PC-9 (cell line): ENCODE measurements at places on chromosomes 13 and 19.

- no peak for DNase-seq
Measured at GRCh38 chr13:45951724-45952123, 100.2 kb upstream of the SIAH3 start.

GRCh38 chr13:99074693-99075092 lies 96.8 kb upstream of the DOCK9 start:
- no peak for DNase-seq

GRCh38 chr13:41313117-41313516 lies 2.0 kb downstream of the NAA16 start:
- DNase-seq = no peak

DNA sequence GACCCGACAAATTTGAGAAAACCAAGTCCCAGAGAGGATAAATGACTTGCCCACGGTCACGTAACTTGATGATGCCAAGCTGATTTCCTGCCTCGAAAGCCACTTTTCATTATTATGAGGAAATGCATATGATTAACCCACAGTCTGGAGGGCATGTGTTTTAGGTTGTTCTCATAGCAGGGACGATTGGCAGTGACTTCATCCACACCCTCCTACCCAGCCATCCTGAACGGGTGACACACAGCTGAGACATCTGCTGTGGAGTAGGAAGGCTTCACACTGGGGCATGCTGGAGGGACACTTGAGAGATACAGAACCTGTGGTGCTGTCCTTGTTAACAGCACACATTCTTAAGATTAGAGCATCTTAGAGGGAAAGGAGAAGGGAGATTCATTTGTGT lies 65.4 kb upstream of the WDFY2 start:
- no peak for DNase-seq

GRCh38 chr19:710767-711166 lies 2.0 kb downstream of the PALM start:
- no peak for DNase-seq

DNA sequence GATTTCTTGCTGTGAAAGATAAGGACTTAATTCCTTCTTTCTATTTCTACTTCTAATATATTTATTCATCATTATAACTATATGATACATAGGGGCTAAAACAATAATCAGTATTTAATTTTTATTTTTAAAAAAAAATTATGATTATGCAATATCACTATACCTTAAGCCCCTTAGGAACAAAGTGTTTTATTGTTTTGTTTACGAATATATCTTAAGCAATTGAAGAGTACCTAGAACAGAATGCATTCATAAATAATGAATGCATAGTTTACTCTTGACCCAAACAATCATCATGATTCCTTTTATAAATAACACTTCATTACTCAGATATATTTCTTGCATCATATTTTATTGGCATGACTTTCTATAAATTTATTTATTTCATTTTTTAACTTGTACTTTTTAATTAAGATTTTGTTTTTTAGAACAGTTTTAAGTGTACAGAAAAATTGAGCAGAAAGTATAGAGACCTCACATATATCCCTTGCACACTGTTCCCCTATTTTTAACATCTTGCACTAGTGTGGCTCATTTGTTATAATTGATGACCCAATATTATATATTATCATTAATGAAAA lies 339.9 kb upstream of the SPRY2 start:
- no peak for DNase-seq

GRCh38 chr13:80906860-80907259 lies 565.9 kb upstream of the SPRY2 start:
- no peak for DNase-seq
